ENCODE measurements at places on chromosomes 16 and 17.
A peak's percentile ranks its signal among the peaks of the same experiment; 100 is the strongest.

DNA sequence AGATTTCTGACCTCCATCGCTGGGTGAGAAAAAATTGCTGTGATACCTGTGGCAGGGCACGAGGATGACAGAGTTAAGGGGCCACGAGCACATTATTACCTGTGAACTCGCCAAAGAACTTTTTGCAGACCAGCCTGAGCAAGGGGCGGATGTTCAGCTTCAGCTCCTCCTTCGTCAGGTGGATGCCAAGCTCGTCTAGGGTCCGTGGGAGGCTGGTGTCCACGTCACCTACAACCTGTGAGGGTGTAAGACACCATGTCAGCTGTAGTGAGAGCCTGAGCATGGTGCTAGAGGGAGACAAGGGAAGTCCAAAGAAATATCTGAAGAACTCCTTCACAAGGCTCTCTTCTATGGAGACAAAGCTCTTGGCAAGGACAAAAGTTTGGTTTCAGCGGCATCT, 17.1 kb downstream of the HIGD1B start:
- no peak for DNase-seq
- H3K27ac ChIP-seq = no peak overlapping the region
- H3K27me3 ChIP-seq = no peaks in the 10 kb centered on the region
- H3K36me3 ChIP-seq = peaks cover 48% of the 10 kb centered on the region
- H3K4me1 ChIP-seq = no peaks in the 10 kb centered on the region
- no peak overlapping the region for H3K4me3 ChIP-seq

DNA sequence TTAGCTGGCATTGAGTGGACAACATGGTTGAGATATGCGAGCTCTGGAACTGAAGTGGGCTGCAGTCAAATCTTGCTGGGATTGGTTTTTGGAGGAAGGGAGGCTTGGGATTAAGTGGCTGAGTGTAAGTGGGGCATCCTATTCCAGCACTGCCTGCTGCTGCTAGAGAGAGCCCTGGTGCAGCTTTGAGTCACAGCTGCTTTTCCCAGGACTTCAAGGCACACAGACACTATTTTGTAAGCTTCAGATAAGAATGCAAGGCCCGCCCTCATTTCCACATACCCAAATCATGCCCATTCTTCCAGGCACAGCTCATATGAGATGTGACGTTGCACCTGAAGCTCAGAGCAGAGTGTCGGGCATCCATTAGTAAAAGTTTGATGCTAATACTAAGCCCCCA, 10.2 kb upstream of the MAF start:
- H3K4me1 ChIP-seq = peaks cover 54% of the 10 kb centered on the region
- peaks cover 5% of the 10 kb centered on the region for H3K36me3 ChIP-seq
- peaks cover 2% of the 10 kb centered on the region for H3K27me3 ChIP-seq
- no peak overlapping the region for H3K27ac ChIP-seq

DNA sequence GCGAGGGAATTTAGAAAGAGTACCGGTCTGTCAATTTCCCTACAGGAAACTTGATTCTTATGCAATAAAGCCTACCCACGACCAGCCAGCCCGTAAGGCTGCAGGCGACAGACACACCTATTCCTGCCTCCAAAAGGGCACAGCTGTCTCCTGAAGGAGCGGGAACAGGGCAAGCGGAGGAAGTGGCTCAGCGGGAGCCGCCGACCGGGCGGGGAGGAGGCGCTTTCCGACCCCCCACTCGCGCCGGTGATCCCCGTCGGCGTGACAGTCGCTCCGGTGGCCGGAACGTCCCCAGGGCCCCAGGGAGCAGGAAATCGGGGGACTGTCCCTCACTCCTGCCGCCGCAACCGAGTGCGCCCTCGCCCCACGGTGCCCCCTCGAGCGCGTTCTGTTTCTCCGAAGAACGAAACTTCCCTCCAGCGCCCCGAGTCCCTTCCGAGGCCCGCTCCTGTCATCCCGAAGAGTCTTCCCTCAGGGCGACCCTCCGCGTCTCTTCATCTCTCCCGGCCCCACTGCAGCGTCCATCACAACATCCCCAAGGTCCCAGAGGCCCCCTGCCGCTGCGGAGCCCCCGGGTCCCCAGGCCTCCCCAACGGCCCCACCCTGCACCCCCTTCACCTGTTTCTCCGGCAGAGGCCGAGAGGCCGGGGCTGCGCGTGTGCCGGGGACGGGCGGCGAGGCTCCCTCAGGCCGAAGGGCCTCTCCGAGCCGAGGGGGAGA, 421 bp downstream of the STAT3 start:
- peaks cover 46% of the 10 kb centered on the region for H3K4me1 ChIP-seq
- H3K27ac ChIP-seq = peak overlapping the region; percentile 98
- no peaks in the 10 kb centered on the region for H3K27me3 ChIP-seq
- H3K4me3 ChIP-seq = peak overlapping the region; percentile 90
- H3K36me3 ChIP-seq = peaks cover 24% of the 10 kb centered on the region

GRCh38 chr16:1999866-2000514, 9.6 kb downstream of the ZNF598 start:
- no peak for DNase-seq
- no peaks in the 10 kb centered on the region for H3K27me3 ChIP-seq
- no peak overlapping the region for H3K27ac ChIP-seq
- H3K36me3 ChIP-seq = peaks cover 34% of the 10 kb centered on the region
- H3K4me3 ChIP-seq = no peak overlapping the region

DNA sequence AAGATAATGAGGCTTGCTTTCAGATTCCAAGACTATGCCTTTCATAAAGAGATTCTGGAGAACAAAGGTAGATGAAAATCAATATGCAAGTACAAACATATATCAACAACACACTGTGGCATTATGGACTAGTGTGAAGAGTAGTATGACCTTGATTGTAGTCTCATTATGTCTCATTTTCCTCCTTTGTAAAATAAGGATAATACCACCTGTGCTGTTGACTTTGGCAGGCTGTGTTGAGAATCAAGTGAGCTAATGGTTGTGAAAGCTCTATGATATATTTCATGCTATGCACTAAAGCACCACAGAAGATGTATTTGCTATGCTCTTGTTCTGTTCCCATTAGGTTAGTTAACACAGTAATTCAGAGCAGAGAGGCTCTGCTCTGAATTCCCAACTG, 78.5 kb upstream of the NACA2 start:
- H3K4me1 ChIP-seq = no peaks in the 10 kb centered on the region
- no peak overlapping the region for H3K27ac ChIP-seq
- no peaks in the 10 kb centered on the region for H3K36me3 ChIP-seq
- peaks cover 10% of the 10 kb centered on the region for H3K27me3 ChIP-seq
- H3K4me3 ChIP-seq = no peak overlapping the region

DNA sequence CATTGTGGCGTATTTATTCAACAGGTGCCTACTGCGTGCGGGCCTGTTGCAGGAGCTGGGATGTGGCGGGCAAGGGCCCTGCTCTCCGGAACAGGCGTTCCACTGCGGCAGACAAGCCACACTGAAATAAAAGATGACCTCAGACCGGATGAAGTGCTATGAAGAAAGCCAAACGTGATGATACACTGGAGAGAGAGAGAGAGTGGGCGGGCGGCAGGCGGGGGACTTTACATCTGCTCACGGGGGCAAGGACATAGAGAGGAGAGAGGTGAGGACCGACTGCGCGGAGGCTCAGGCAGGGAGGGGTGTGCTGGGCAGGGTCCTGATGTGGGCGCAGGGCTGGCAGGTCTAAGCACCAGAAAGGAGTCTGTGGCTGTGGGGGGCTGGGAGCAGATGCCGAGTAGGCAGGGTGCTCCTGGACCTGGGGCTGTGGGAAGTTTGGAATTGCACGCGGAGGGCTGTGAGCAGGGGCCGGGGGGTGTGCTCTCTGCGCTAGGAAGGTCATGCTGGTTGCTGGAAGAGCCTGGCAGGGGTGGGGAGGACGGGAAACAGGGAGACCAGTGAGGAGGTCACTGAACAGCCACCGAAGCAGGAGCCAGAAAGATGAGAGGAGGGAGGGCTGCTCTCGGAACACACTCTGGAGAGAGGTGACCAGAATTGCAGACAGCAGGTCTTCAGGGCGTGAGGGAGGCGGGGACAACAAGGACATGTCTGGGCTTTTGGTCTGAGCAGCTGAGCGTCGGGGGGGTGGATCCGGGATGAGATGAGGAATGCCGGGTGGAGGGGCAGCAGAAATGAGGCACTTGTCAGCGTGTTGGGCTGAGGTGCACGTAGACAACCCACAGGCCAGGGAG, 9.9 kb downstream of the MXRA7 start:
- peaks cover 19% of the 10 kb centered on the region for H3K4me1 ChIP-seq
- no peak overlapping the region for H3K4me3 ChIP-seq
- no peak overlapping the region for H3K27ac ChIP-seq
- H3K36me3 ChIP-seq = no peaks in the 10 kb centered on the region
- H3K27me3 ChIP-seq = peaks cover 2% of the 10 kb centered on the region
- DNase-seq = no peak

DNA sequence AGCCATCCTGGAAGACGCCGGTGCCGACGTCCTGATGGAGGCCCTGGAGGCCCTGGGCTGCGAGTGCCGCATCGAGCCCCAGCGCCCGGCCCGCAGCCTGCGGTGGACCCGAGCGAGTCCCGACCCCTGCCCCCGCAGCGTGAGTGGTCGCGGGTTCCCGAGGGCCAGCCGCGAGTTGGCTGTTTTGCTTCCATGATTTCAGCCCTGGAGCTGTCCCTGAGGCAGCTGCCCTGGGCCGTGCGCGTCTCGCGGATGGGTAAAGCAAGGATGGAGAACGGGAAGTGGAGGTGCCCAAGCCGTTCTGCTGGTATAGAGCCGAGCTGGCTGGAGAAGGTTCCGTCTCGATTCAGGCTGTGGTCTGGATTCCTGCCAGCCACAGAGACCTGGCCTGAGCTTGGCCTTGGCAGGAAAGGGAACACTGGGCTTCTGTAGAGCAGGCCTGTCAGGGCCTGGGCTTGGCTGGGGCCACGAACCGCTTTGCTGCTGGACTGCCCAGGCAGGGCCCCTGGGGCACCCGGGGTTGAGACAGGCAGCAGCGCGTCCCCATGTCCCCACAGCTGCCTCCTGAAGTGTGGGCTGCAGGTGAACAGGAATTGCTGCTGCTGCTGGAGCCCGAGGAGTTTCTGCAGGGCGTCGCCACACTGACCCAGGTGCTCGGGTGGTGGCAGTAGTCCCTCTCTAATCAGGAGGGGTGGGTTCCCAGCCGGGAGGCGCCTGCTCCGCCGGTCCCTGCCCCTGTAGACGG, 941 bp upstream of the MRPS34 start:
- H3K36me3 ChIP-seq = peaks cover 16% of the 10 kb centered on the region
- peak overlapping the region; percentile 98 for H3K4me3 ChIP-seq
- H3K27ac ChIP-seq = peak overlapping the region; percentile 78
- DNase-seq = peak; percentile 40
- H3K4me1 ChIP-seq = peaks cover 14% of the 10 kb centered on the region
- H3K27me3 ChIP-seq = no peaks in the 10 kb centered on the region

DNA sequence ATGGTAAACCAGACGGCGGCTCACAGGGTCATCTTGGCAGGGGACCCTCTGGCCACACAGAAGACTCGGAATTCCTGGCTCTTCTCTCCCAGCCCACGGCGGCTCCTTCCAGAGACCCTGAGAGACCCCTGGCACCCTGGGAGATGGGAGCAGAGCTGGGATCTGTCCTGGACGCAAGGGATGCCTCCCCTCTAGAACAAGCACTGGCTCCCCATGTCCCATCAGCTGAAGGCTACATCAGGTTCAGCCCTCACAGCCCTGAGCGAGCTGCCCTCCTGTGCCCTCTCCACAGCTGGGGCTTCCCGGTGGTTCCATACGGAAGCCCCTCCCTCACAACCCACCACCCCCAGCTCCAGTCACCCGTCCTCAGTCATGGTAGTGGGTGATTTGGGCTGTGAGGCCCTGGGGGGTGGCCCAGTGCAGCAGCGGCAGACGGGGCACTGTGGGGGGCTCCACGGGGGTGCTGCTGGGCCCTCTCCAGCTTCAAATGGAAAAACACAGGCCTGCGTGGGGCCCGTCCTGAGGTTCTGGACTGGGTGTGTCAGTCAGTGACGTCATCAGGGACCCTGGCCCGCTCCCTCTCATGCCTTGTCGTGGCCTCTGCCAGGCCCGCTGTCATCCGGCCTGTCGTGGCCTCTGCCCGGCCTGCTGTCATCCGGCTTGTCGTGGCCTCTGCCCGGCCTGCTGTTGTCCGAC, 13.0 kb upstream of the CBFA2T3 start:
- peaks cover 2% of the 10 kb centered on the region for H3K27me3 ChIP-seq
- no peak overlapping the region for H3K27ac ChIP-seq
- no peak for DNase-seq
- no peaks in the 10 kb centered on the region for H3K36me3 ChIP-seq
- no peak overlapping the region for H3K4me3 ChIP-seq
- H3K4me1 ChIP-seq = no peaks in the 10 kb centered on the region

DNA sequence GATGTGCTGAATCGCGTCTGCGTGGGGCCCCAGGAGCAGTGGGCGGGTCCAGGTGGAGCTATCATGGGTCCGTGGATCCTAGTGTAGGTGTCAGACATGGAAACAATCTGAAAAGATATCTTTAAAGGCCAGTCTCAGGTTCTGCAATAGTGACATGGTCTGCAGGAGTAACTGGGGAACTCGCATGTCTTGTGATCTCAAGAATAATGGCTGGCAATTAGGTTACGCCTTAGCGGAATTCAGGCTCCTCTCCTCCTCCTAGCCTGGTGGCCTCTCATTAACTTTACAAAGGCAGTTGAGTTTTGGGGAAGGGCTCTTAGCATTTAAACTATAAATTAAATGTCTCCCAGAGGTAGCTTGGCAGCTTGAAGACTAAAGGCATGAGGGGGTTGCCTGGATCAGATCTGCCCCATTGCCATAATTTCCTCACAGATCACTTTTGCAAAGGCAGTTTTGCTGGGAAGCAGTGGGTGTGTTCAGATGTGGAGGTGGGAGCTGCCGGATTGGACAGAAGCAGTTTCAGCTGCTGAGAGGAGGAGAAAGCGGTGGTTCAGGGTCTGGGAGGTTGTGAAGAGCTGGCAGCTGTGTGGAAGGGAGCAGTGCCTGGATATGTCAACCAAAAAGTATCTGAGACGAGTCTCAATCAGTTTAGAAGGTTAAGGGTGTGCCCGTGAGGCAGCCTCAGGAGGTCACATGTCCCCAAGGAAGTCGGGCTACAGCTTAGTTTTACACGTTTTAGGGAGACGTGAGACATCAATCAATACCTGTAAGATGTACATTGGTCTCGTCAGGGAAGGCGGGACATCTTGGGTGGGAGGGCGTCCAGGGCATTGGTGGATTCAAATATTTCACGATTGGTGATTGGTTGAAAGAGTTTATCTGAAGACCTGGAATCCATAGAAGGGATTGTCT, 2.7 kb downstream of the TBCD start:
- peak; percentile 29 for DNase-seq
- H3K4me1 ChIP-seq = peaks cover 29% of the 10 kb centered on the region
- peak overlapping the region; percentile 23 for H3K27ac ChIP-seq
- peaks cover 2% of the 10 kb centered on the region for H3K27me3 ChIP-seq
- H3K36me3 ChIP-seq = peaks cover 11% of the 10 kb centered on the region

GRCh38 chr16:23905027-23905426, 69.2 kb downstream of the PRKCB start:
- no peaks in the 10 kb centered on the region for H3K27me3 ChIP-seq
- no peak overlapping the region for H3K4me3 ChIP-seq
- no peak overlapping the region for H3K27ac ChIP-seq
- peaks cover 8% of the 10 kb centered on the region for H3K36me3 ChIP-seq
- H3K4me1 ChIP-seq = peaks cover 44% of the 10 kb centered on the region
- no peak for DNase-seq
